Substantia nigra (tissue), 51 donors: ENCODE measurements at places on chromosomes 13 and 19.

GRCh38 chr13:100234006-100234405, 145.1 kb downstream of the PCCA start:
- no peak for DNase-seq

DNA sequence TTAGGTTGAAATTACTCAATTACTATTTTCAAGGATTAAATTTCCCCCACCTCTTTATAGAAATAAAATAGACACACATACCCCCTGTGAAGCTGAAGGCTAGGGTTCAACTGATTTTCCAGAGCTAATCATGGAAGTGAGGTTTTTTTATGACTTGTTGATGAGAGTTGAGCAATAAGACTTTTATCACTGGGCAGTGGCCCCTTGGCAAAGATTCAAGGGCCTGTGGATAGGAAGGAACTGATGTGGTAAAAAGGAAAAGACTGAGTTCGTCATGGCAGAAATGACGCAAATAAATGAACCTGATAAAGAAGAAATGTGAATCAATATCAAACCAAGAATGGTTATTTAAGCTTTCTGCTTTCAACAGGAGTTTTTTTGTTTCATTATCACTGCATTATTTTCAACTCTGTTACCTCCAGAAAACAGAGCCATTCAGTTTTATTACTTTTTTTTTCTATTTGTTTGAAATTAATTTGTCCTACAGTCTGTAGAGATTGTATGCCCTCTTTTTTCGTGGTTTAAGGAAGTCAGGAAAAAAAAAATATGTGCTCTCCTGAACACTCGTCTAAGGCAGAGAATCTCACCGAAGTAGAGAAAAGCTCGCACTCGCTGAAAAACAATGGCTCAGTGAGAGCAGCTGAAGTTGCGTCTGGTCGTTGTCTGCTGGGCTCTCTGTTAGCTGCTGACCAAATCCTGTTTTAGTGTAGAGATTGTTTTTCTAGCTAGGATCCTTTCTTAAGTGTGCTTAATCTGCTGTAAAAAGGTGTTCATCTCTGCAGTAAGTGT, 38.9 kb downstream of the STOML3 start:
- no peak for DNase-seq

DNA sequence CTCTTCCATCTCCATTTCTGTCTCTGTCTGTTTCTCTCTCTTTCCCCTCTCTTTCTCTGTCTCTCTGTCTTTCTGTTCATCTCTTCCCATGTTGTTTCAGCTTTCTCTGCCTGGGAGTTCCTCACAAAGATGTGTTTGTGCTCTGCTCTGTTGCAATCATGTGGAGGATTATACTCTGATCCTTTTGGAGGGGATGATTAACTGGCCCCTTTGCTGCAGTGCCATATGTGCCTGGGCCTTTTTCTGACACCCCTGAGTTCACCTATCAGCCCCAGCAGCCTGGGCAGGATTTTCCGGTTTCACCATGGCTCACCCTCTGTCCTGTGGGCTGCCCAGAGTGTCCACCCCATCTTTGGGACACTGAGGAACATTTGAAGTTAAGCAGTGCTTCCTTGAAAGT, 9.0 kb upstream of the TEX26 start:
- no peak for DNase-seq

DNA sequence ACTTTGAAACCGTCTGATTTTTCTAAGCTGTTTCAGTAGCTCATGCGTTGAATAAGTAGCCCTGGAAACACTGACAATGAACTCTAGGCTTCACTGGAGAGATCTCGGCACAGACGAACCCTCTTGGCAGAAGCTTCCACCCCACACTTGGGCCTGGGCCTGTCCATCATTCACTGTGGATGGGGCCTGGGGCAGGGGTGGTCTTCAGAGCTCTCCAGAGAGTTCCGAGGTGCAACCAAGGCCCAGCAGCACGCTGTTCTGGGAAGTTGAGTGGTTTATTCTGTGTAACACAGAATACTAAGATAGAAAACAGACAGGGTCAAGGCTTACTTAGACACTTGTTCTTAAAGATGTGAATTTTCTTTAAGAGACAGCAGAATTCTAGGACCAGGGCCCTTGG, 21.9 kb downstream of the NAXD start:
- no peak for DNase-seq

DNA sequence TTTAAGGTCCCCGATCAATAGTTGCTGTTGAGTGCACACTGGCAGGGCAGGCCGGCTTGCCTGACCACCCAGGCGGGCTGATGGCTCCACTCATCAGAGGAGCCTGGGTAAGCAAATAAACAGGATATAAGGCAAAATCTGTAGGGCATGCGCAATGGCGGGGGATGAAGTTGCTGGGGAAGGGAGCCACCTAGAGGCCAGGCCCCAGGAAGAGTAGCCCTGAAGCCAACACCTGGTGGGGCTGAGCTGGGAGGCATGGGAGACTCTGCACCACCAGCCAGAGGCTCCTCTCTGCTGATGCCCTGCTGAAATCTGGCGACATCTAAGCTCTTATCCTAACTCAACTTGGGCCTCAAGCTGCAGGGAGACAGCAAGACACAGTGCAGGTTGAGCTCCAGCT, 324.3 kb downstream of the ZNF536 start:
- DNase-seq: no peak

GRCh38 chr13:109779074-109779473, 7.3 kb downstream of the IRS2 start:
- no peak for DNase-seq
